AG20443 (cell line): ENCODE measurements at places on chromosomes 2 and 18.

GRCh38 chr18:75072672-75073371, 136.1 kb downstream of the PTGR3 start:
- no peak for DNase-seq

- no peak for DNase-seq
Observed at GRCh38 chr2:199855812-199856211, 4.8 kb upstream of the FTCDNL1 start.

DNA sequence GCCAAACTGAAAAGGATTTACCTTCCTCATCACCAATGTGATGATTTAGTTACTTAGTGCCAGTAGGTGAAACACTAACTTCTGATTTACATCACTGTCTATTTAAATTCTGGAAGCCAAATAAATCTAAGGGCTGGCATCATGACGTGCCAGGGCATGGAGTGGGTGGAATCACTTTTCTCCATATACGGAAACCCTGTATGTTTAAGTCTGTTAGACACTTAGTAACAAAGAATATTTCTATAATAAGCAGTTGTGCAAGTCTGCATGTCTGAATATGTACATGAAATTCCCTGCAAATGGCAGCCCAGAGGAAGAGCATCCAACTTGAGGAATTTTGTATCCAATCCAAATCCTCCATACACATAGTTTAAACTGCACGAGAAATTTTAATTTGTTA, 243.1 kb upstream of the SMAD7 start:
- DNase-seq: no peak

DNA sequence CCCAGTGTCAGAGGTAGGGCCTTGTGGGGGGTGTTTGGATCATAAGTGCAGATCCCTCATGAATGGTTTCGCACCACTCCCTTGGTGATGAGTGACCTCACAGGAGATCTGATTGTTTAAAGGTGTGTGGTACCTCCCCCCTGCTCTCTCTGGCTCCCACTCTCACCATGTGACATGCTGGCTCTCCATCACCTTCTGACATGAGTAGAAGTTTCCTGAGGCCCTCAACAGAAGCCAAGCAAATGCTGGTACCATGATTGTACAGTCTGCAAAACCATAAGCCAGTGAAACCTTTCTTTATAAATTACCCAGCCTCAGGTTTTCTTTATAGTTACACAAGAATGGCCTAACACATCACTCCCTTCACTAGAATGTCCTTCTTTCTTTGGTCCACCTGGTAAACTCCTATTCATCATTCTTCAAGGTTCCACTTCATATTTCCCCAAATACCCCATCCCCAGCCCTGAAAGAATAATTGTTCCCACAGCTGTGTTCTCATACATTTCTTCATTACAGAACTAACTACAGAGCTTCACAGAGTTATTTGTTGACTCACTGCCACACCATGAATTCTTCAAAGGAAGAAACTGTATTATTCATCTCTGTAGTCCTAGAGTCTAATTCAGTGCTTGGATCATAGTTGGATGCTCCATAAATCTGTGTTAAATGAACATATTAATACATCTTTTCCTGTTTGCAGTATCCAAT, 81.2 kb upstream of the STK17B start:
- peak; percentile 32 for DNase-seq

DNA sequence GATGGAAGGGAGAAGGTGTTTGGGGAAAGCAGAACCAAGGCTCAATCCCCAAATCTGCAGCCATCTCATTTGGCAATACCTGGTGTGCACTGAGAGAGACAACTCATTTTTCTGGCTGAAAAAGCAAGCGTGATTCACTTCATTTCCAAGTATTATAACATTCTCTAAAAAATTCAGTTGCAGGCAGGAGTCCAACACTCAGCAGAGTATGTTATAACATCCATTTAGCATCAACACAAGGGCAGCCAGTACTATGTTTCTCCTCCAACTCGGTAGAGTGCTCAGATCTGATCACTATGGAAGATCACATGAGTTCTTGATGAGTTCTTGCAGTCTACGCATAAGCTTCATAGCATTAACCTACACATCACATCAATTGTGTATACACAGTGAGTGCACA, 99.4 kb upstream of the PID1 start:
- DNase-seq: peak; percentile 51

DNA sequence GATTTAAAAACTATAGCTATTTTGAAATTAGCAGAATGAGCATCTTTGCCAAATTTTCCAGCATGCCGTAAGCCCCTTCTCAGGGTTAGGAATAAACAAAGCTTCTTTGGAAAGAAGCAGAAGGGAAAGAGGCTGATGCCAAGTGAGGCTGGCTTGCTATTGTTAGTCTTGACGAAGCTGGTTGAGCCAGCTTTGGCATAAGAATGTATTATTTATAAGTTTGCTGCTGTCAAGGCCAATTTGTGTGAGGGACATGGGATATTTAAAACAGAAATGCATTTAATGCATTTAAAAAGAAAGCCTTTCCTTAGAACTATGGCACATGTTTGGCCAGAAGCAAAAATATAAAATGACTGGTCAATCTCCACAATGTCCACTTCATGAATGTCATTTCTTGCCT, 52.5 kb upstream of the TTN start:
- DNase-seq: no peak

GRCh38 chr2:162198239-162198638, 45.0 kb downstream of the FAP start:
- DNase-seq: no peak

- DNase-seq: no peak
Observed at GRCh38 chr2:100036026-100036425, 106.4 kb downstream of the AFF3 start.

GRCh38 chr2:176581557-176582165, 312.4 kb downstream of the MTX2 start:
- no peak for DNase-seq

DNA sequence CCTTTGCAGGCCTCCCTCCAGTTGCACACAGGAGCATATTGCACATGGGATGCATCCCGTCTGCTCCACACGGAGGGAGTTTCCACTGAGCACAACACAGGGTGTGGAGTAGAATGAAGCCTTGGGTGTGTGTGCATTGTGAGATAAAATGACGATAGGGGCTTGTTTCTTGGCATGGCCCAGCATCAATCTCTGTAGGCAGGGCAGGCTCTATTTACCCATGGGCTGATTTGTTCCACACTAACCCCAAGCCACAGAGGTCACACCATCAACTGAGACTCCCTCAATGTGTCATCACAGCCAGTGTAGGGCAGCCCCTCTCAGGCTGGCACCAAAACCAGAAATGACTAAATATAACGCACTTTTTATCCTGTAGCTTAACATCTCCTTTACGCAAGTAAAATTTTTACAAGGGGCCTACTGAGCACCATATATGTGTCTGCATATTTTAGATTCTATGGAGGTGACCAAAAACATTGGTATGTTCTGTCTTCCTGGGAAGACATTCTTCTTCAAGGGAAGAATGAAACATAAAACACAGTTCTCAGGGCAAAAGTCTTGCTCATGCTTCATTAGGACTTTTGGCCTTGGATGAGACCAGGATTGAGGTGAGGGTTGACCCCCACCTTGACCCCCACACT, 2.7 kb upstream of the GKN1 start:
- peak; percentile 85 for DNase-seq

GRCh38 chr2:20188201-20188600, 36.7 kb downstream of the SDC1 start:
- no peak for DNase-seq

DNA sequence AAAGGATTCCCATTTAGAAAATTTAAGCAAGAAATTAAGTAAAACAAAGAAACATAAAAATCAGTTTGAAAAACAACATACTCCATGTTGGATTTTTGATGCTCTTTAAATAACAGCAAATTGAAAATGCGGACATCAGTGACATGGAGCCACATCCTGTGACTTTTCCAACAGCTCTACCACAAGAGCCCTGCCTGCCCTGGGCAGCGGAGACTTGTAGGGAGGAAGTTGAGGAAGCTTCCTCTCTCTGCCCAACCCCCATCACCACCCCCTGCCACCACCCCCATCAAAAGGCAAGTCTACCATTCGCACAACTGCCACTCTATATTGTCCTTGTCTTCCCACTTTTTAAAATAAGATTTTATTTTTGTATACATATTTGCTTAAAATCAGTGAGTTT, 32.8 kb upstream of the DAPL1 start:
- no peak for DNase-seq

DNA sequence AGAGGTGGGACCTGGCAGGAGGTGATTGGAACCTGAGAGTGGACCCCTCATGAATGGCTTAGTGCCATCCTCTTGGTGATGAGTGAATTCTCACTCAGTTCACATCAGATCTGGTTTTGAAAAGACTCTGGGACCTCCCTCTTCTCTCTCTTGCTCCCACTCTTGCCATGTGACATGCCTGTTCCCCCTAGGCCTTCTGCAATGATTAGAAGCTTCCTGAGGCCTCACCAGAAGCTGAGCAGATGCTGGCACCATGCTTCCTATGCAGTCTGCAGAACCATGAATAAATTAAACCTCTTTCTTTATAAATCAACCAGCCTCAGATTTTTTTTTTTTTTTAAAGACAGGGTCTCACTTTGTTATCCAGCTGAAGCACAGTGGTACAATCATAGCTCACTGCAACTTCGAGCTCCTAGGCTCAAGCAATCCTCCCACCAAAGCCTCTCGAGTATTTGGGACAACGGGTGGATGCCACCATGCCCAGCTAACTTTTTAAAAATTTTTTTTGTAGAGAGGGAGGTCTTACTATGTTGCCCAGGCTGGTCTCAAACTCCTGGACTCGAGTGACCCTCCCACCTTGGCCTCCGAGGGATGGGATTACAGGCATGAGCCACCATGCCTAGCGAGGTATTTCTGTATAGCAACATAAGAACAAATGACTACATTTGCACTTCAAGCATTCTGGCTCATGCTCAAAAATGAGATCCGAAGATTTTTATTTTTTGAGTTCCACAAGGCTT, 2.0 kb upstream of the ZFAND2B start:
- DNase-seq: no peak

GRCh38 chr2:60028849-60029565, 524.4 kb downstream of the BCL11A start:
- no peak for DNase-seq

DNA sequence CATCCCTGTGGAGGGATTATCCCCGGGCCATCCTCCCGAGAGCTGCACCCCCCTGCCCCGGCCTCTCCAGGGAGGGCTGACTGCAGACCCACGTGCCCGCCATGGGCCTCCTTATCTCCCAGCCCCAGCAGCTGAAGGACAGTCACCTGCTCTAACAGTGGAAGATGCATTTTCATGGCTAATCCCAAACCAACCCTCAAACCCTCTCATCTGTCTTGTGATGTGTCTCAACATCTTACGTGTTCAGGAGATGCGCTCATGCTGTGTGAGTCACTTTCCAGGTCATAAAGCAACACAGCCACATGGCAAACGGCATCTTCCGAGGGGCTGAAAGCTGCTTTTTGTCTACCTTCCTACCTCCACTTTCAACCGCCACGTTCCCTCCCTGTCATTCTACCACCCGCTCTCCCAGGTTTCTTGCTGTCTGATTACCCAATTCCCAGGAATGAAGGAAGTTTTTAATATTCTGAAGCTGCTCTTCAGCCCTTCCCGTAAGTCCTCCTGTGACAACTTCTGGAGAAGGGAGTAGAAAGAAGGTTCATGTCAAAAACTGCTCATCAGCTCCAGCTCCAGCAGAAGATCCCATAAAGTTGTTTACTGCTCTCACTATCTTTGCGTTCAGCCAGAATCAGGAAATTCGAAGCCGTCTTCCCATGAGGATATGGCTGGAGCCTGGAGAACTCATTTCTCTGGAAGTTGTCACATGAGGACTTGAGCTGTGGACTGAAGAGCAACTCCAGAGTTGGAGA, 54.5 kb downstream of the MBP start:
- DNase-seq: no peak

DNA sequence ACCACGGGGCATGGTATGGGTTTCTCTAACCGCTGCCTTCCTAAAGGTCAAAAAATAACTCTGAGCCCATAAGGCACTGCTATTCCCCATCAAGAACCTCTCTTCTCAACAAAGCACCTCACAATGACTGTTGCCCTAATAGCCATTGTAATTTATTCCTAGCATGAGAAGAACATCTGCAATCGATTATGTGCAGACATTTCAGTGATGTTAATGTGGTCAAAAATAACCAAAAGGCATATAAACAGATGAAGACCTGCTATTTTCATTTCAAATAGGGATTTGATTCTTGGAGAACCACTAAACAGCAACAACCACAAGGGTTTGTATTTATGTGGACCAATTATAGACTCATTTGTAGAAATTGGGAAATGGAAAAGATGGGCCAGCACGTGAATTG, 356.6 kb downstream of the FBXO15 start:
- peak; percentile 11 for DNase-seq

GRCh38 chr2:108169982-108170625, 69.7 kb upstream of the SULT1C3 start:
- peak; percentile 15 for DNase-seq

DNA sequence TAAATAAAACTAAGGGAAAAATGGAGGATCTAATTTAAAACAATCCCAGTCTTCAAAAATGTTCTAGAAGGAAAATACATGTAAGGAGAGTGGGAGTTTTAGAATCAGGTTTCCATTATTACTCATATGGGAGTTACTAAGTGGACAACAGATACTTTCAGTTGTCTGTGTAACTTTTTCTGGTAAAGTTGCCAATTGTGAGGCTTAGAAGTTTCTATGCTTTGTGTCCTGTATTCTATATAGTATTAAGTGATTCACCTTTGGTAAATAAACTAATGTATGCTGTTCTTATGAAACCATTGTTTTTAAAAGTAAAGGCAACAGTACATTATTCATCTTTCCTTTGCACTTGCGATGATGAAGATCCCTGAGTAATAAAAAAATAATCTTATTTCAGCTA, 274.9 kb downstream of the NR4A2 start:
- DNase-seq: no peak
